Activated CD4-positive, CD25-positive, alpha-beta regulatory T cell treated with anti-CD3 and anti-CD28 coated beads, Interleukin-2, amount 50 U/mL, for 72 hours (primary cell): ENCODE measurements at places on chromosomes 1 and 21.

GRCh38 chr1:8649027-8649426, 168.4 kb downstream of the RERE start:
- DNase-seq, result no peak

DNA sequence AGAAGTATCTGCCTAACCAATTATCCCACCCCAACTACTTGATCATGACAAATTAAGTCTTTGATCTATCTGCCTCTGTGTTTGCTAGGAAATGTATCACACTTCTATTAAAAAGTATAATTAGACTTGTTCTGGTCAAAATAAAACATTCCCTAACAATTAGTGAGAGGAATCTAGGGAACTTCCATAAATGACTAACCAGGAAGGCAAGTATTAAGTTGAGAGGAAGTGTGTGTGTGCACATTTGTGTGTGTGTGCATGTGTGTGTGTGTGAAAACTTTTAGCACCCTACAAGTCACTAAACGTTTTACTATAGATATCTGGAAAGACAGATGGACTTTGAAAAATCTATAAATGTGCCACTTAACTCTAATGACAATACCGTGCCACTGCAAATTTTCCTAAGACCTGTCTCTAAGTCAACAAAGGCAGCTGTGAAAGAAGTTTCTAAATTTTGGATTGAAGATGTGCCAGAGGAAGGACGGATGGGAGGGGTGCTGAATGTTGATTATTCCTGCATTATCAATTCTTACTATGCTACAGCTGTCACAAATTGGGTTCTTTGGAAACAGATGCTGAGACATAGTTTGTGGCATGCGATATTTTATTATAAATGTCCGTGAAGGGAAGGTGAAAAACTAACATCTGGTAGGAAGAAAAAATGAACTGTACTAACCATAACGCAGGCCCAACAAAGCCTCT, 567.1 kb downstream of the PTPRC start:
- DNase-seq, result no peak

DNA sequence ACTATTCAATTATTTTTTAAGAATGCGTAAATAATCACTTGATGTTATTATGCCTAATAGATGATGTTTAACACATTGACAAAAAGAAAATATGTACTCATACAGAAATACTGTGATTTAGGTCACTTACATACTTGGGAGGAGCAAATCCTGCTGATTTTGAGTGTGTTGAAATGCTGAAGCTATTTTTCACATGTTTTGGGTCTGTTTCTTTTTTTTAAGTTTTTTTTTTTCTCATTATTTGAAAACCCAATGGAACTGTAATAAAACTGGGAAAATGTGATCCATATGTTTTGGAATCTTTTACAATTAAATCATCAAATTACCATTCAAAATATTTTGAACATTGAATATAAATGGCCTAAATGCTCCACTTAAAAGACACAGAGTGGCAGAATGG, 366.2 kb upstream of the ADAMTS5 start:
- DNase-seq, result no peak

DNA sequence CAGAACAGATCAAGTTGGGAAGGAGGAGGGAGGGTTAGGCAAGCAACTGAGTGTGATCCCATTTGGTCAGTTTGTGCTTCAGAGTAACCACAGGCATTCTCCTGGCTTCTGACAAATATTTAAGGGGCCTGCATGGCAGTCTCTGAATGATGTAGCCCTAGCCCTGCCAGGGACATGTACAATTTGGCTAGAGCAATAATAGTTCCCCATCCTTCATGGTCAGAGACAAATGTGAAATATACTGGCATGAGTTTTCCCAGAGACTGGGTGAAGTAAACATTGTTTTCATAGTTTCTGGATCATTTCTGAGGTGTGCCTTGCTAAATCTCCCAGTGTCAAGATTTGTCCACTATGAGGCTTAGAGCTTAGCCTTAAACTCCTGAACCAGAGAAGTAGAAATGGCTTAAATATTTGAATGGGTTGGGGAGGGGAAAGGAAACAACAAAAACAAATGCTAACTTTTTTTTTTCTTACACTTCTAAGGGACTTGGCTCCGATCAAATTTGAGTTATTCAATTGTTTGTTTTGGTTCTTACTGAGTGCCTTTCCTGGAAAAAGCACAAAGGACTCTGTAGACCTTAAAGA, 42.0 kb upstream of the UBE2U start:
- no peak for DNase-seq

DNA sequence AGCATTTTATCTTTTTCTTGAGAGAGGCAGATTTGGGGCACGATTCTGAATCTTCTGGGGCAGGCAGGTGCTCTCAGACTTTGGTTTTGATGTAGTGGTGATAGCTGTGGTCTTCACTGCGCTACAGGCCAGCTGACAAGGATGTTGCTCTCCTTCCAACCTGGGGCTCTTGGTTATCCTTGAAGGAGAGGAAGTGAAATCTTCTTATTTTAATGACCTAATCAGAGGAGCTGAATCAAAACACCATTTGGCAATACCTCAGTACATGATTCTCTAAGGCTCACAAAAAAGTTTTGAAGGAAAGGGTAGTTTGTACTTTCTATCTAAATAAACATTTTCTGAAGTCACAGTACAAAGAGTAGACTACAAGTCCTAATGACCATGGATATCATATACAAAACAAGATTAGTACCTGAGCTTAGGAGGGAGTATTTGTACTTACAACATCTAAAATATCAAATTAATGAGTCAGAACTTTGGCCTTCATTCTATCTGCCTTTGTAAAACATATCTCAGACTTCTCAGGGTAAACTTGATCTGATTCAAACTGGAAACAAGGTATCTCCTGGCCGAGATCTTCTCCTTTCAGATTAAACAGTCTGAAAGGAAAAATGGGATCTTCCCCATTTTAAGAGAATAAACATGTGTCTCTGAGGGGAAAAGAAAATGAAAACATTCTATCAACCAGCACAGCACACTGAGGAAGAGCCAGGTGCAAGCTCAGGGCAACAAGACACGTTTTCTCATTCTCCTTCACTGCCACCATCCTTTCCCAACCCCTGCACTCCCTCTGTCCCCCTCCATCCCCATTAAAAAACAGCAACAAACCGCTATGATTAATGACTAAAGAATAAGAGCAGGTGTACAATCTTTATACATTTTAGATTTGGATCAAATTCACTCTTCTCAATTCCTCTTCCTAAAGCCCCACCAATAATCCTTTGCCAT, 69.2 kb downstream of the SH3GLB1 start:
- DNase-seq, result no peak

GRCh38 chr1:12170263-12170671, 3.5 kb downstream of the TNFRSF1B start:
- no peak for DNase-seq

DNA sequence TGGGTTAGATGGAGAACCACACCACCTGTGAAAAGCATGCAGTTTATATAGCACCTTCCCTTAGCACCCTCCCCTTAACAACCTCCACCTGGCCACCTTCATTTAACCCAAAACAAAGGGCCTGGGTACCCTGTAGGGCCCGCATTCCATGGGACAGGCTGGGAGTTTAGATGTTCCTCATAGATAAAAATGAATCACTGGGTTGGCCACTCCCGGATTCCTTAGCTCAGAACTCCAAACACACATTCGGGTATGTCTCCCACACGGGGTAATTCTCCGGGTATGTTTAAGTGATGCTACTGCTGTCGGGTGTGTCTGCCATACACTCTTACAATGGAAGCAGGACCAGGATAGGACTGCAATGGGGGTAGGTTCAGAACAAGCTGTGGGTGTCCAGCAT, 43.9 kb upstream of the FOXO6 start:
- DNase-seq, result no peak
